ENCODE measurements at places on chromosomes 1 and 21.

DNA sequence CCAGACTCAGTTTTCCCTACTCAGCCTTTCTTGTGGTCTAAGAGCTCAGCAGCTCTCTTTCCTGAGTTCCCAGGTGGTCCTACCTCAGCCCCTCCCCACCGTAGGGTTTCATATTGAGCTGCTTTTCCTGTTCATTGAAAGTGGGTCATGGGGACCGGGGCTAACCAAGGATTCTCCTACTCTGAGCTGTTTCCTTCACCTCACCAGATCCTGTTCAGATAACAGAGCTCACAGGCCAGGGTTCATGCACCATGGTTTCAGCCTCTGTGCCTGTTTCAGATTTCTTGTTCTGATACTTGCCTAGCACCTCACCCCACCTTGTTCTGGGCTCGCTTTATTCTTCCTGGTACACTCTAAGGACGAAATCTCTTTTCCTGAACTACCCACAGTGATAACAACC lies 8.5 kb downstream of the UBQLN4 start:
- no peak for DNase-seq

DNA sequence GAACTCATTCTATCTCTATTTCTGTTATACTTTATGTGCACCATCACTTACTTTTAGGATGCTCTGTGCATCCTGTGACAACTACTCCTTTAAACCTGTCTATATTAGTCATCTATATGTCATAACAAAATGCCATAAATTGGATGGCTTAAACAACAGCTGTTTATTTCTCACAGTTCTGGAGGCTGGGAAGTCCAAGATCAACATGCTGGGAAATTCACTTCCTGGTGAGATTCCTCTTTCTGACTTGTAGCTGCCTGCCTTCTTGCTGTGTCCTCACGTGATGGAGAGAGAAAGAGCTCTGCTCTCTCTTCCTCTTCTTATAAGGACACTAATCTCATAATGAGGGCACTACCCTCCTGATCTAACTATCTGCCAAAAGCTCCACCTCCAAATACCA lies 62.3 kb upstream of the RCOR3 start:
- no peak for DNase-seq

- DNase-seq, result no peak
Observed at GRCh38 chr1:32353431-32353830, 8.9 kb downstream of the FAM229A start.

- no peak for DNase-seq
Observed at GRCh38 chr1:228938537-228938901, 203.2 kb downstream of the RHOU start.

DNA sequence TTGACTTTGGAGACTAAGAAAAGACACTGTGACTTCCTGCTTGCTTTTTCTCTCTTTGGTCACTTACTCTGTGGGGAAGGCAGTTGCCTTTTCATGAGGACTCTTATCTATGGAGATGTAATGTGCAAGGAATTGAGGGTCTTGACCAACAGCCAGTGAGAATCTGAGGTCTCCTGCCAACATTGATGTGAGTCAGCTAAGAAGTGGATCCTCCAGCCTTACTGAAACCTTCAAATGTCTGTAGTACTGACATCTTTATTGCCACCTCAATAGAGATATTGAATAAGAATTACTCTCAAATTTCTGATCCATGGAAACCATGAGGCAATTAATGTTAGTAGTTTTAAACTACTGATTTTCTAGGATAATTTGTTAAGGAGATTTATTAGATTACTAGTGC lies 598.4 kb downstream of the ADGRL2 start:
- no peak for DNase-seq

DNA sequence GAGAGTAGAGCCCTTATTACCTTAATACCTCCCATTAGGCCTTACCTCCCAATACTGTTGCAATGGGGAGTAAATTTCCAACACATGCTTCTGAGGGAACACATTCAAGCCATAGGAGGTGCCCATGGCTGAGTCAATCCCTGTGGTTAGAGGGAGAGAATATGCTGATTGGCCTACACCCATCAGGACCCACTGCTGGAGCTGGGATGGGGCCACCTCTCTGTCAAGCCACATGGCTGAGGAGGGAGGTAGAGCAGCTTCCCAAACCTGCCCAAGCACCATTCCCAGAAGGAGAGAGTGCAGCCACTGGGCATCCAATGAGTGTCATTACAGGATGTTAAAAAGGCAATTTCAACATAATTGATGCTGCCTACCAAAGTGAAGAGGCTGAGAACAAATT lies 228.1 kb downstream of the C1orf94 start:
- DNase-seq, result no peak

- no peak for DNase-seq
Observed at GRCh38 chr1:94737124-94737998, 82.8 kb upstream of the SLC44A3 start.

DNA sequence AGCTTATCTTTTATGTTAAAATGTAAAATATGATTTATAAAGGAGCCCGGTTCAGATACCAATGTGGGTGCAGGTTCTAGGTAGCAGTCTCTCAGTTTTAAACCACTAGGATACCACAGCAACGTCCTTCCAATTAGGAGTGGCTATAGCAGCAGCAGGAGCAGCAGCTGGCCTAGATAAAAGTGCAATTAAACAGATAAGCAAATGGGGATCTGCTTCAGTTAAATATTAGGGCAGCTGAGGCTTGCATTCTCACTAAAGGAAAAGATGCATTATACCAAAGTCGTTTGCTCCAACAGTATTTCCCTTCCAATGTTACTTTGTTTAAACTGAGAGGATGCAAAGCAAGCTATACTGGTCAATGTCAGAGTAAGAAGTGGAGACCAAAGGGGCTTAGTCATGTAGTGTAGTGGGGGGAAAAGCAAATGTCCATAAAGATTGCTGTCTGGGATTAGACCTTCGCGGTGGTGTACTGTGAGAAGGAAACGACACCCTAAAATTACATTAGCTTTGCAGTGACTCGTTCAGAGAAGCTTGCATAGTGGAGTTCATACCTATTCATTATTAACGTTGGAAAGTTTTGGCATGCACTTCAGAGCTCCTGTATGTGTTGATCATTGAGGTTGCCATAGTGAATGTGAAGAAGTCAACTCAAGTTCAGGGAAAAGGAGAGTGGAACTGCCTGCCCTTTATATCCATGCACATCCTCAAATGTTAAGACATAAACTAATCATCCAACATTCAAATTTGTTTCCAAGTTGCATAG lies 272.2 kb downstream of the VAV3 start:
- no peak for DNase-seq

DNA sequence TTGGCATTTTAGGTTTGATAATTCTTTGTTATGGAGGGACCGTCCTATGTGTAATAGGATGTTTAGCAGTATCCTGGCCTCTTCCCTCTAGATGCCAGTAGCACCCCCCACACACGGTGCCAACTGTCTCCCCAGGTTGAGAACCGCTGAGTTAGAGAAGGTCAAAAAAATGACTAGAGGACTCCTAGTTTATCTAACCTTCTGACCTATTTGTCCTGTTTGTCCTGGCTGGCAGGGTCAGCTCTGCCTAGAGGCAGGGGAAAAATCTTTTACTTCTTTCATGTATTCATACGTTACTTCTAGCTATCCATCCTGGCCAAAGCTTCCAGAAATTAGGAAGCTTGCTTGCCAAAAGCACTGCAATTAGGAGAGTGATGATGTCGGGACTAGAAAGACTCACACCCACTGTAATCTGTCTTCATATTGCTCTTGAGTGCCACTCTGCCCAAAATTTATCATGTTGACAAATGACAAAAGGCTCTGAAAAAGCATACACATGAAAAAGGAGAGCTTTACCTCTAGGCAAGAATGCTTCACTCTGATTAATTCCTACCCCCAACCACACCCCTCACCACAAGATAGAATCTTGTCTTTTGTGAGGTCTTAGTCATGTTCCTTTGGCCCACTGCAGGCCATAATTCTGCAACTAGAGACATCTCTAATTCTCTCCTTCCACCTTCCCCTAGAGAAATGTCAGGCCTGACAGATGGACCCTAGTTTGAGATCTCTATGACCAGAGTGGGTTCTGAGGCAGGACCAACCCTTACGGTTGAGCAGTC lies 14.4 kb upstream of the AKR1A1 start:
- no peak for DNase-seq

DNA sequence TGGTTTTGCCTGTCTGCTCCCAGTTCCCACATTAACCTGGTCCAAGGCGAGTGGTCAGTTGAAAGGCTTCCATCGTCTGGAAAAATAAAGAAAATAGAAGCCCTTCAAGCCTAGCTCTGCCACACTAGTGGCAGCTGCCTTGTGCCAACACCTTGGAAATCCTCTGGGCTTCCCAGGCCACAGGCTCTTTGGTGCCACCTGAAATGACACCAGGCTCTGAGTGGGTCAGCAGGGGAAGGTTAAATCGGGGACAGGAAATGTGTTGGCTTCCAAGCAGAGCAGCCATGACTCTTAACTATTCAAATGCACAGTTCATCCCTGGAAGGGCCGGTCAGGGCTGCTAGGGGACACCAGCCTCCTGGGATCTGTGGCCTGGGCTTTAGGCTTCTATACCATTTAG lies 558.7 kb downstream of the MATN1 start:
- DNase-seq, result no peak
